ENCODE measurements at places on chromosomes 4 and X. TPM values are rescaled to one million over a fixed set of nuclear protein-coding genes. Genes with fewer than 3 reads are reported as not detected.

- no peak overlapping the region for H3K27ac ChIP-seq
- peaks cover 2% of the 10 kb centered on the region for H3K27me3 ChIP-seq
- no peak for DNase-seq
- no peak overlapping the region for H3K4me3 ChIP-seq
Measured at GRCh38 chr4:83369831-83370639, 35.4 kb upstream of the HPSE start.

DNA sequence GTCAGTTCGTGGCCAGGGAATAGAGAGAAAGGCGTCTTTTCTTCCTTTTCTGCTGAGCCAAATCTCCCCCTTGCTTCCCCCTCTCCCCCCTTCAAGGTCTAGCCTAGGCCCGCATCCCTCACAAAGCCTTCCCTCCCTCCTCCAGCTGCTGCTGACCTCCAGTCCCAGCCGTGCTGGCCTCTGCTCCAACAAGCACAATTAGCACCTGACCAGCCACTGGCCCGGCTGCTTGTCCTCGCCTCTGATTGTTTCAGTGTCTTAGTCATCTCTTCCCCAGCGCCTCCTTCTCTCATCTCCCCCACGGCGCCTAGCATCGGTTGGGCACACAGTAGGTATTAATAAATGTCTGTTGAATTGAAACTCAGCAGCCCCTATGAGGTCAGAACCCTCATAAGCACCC lies 4.2 kb downstream of the ELF4 start:
- DNase-seq = no peak
- no peak overlapping the region for H3K27ac ChIP-seq
- peaks cover 5% of the 10 kb centered on the region for H3K36me3 ChIP-seq

DNA sequence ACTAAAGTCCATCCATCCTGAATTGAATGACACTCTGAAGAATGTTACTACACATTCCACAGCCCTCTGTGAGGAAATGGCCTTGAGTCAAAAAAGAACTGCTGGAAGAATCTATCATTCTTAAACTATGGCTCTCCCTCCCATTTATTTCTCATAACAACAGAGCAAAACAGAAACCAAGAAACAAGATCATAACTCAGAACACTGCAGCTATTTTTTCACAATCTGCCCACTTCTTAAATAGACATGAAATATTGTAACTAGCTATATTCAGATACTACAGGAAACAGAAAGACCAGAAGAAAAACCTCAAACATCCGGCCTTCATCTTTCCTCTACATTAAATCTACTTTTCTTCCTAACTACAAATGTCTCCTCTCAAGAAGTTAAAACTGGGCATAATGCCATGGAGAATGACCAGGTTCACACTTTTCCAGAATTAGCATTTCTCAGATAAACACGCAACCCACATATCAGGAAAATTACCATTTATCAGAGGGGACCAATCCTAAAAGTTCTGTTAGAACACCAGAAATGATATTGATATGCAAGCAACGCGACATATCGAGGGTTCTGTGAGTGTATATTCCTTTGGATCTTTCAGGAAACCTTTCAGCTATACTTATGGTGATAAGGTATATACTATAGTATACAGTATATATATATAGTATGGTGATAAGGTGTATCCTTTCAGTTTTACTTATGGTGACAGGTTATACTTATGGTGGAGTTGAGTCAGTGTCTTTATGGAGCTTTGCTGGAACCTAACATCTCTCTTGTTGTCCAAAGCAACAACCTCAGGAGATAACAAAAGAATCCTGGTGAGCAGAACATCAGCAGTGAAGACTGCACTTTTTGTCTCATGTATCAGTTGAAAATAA lies 60.4 kb upstream of the IRF2 start:
- no peak for DNase-seq
- peaks cover 60% of the 10 kb centered on the region for H3K4me1 ChIP-seq
- no peaks in the 10 kb centered on the region for H3K27me3 ChIP-seq
- H3K4me3 ChIP-seq = peak overlapping the region; percentile 92
- peaks cover 3% of the 10 kb centered on the region for H3K36me3 ChIP-seq

Gene AKAP14
- total RNA-seq = not detected

DNA sequence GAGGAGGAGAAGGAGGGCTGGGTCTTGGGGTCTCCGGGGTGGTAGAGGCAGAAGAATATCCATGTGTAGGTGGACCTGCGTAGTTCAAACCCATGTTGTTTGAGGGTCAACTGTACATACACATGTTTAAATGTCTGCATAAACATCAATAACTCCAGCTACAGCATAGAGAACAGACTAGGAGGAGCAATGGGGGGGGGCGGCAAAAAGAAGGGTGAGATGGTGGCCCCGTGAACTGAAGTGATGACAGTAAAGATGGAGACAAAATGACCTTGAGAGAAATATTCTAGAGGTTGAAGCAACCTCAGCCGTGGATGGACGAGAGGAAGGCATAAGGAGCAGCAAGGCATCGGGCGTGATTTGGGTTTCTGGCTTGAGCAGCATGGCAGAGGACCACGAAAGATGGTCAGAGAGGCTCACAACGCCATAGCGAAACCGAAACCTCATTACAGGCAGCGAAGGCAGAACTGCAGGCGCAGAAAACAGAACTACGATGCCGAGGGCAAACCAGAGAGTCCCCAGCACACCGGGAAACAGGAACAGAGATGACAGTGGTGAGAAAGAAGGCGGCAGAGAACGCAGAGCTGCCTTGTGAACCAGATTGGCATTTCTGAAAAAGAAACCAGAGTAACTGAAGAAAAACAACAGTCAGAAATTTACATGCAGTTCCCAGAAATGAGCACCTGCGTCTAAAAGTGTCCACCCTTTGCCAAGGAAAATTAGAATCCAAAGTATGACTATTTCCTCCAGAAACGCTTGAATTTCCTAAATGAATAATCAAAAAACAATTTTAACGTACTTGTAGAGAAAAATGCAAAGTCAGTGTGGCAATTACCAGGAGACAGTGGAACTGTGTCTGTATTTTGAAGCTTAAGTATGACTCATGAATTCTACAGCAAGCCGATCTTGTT lies 50.3 kb upstream of the ENPP6 start:
- H3K27ac ChIP-seq = peak overlapping the region; percentile 92
- peak overlapping the region; percentile 67 for H3K4me3 ChIP-seq
- H3K36me3 ChIP-seq = no peaks in the 10 kb centered on the region
- peaks cover 62% of the 10 kb centered on the region for H3K4me1 ChIP-seq
- no peaks in the 10 kb centered on the region for H3K27me3 ChIP-seq

DNA sequence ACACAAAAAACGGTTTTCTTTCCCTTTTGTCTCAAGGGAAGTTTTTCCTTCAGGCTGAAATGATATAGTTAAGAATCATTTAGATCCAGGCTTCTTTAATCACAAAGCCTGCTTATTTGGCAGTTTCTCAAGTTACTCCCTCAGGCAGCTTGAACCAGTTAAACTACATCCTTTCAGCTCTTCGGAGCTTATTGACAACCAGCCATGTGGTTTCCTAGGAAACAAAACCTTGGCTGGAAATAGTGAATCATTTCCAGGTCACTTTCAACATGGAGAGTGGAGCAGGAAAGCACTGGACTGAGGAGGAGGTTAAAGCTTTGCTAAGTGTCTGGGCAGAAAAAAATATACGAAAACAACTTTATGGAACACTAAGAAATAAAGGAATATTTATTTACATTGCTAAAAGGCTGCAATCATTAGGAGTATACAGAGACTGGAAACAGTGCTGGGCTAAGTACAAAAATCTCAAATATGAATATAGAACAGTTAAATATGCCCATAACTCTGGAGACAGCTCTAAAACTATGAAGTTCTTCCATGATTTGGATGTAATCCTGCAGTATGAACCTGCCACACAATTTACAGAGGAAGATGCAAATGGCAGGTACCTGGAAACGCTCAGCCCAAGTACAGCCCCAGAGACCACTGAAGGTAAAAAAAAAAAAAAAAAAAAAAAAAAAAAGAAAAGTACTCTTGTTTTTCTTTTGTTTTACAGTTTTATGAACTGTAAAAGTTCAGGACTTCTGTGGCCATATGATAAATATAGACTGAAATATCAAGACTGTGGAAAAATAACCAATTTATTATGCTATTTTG lies 23.2 kb upstream of the AASDH start:
- H3K27ac ChIP-seq = peak overlapping the region; percentile 51
- peaks cover 23% of the 10 kb centered on the region for H3K4me1 ChIP-seq
- peaks cover 16% of the 10 kb centered on the region for H3K36me3 ChIP-seq
- no peak for DNase-seq
- H3K27me3 ChIP-seq = no peaks in the 10 kb centered on the region

Gene GABRE
- total RNA-seq = not detected

DNA sequence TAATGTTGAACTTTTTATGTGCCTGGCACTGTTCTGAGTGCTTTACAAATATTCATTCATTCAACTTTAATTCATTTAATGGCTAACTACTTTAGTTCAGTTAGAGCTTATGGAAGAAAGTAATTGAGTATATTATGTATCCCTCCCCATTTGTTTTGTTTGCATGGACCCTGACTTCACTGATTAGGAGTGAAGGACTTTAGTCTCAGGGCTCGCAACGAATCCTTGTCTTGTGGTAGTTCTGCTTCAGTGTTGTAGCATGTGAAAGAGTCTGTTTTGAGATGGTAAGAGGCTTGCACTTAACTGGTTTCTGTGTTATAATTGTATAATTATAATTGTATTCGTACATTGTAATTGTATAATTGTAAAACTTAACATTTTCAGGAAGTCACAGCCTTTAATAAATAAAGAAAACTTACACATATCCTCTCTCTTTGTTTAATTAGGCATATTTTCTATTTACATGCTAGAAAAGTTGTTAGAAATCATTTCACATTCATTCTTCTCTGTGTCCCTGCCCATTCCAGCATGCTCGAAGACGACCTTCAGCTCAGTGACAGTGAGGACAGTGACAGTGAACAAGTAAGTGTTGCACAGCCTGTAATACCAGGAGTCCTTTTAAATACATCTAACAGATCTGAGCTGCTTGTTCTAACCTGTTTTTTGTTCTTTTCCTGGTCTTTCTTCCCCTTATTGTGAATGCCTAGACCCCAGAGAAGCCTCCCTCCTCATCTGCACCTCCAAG lies 115.1 kb downstream of the KLHL8 start:
- H3K4me3 ChIP-seq = no peak overlapping the region
- H3K27me3 ChIP-seq = no peaks in the 10 kb centered on the region
- peaks cover 49% of the 10 kb centered on the region for H3K36me3 ChIP-seq
- H3K4me1 ChIP-seq = peaks cover 60% of the 10 kb centered on the region
- peak overlapping the region; percentile 65 for H3K27ac ChIP-seq

Gene RBBP7
- 198 TPM for total RNA-seq
